ENCODE measurements at places on chromosomes 5 and 9.

DNA sequence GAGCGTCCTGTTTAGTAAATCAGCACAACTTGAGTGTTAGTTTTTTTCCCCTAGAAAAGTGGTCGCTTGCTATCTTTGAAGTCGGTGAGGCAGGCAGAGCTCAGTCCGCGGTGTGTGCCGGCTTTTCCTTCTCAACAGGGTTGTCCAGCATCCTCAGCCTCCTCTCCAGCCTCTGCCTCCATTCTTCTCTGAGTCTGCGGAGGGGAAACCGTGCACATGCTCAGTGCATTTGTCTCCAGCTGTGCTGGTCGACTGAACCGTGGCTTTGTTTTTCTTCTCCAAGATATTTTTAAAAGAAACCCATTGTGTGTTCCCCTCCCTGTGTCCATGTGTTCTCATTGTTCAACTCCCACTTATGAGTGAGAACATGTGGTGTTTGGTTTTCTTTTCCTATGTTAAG, 25.3 kb downstream of the FAM240B start:
- DNase-seq = no peak

DNA sequence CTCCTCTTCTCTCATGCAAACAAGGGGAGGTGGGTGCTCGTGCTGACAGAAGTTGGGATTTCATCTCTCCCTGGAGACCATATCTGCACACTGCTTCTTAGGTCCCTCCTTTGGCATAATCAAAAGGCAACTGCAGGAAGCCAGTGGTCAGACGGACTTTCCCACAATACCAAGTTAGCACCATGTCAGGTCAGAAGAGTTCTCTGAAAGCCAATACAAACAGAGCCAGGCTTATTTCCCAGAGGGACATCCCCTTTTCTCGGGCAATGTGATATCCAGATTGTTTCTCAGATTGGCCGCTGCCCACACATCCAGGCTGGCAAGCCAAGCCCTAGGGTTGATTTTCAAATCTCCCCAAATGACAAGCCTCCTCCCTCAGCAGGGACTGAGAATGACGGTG, 241.1 kb downstream of the NFIB start:
- no peak for DNase-seq

GRCh38 chr5:37015795-37016666, 139.5 kb downstream of the NIPBL start:
- DNase-seq = no peak

GRCh38 chr5:608429-609370, 3.4 kb upstream of the CEP72 start:
- DNase-seq = no peak

GRCh38 chr5:128644863-128645262, 106.8 kb upstream of the FBN2 start:
- no peak for DNase-seq

GRCh38 chr5:11780641-11781345, 123.5 kb downstream of the CTNND2 start:
- DNase-seq = no peak

DNA sequence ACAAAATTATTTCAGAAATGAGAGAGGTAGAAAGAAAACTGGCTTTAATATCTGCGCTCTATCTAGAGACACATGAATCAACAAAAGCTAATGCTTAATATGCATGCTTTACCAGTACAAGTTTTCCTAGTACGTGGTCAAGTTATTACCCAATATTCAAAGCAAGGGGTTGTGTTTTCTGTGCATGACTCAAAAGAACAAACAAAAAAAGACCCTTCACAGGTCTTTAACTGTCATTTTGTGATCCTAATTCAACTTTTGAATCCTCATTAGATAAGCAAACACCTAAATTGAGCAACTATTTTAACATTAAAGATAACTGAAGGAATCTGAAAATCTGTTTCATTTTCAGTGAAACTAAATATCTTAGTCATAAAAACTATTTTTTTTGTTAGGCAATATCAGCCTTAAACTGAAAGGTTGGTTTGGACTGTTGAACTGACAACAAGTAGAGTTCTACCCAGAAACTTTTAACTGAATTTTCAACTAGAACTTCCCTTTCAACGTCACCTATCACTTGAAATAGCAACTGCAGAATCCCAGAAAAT, 12.5 kb downstream of the ST8SIA4 start:
- no peak for DNase-seq

DNA sequence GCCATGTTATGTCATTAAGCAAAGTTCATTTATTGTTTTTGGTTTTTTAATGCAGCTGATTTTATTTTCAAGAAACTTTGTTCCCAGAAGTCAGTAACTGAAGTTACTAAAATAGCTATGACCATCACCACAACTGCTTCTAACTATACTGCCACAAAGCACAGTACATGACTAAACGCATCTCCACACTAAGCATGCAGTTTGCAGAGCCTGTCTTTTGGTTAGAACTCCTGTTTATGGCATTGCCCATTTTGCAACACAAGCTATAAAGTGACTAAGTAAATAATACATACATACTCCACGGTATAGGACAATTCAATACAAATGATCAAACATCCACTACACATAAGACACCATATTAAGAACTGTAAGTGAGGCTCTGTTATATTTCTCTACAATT, 109.7 kb downstream of the MLLT3 start:
- DNase-seq = no peak

DNA sequence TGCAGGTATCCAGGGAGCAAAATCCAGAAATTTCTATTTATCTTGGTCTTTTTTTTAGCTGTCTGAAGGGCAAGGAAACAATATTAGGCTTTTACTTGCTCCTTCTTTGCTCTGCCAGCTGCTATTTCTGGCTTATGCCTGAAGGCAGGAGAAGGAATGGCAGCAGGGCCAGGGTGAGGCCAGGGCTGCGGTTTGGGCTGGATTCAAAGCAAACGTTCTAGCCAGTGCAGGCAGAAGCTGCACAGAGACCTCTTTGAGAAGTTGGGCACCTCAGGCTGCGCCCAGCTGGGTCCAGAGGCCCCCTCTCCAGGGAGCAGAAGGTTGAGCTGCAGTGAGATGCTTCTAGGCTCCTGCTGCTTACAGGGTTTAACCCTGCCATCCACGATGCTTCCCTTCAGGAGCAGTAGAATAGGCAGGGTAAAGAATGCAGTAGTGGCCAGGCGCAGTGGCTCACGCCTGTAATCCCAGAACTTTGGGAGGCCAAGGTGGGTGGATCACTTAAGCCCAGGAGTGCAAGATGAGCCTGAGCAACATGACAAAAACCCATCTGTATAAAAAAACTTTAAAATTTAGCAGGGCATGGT, 201.2 kb downstream of the ADCY2 start:
- DNase-seq = no peak

- DNase-seq = peak; percentile 78
Observed at GRCh38 chr9:35736201-35736633, 3.8 kb downstream of the CREB3 start.

DNA sequence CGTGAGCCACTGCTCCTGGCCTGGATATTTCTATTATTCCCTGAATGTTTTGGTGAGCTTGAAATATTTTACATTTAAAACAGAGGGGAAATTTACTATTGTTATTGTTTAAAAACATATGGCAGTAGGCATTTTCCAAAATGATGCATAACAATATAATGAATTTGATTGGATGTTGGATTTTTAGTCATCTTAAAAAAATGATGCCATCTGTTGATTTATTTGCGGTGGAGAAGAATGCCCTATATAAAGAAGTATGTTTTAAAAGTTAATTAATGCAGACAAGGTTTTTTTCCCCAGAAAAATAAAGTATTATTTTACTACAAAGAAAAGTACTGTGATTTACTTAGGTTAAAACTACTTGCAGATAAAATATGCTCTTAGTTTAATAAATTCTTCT, 33.4 kb upstream of the ARRDC3 start:
- DNase-seq = no peak

DNA sequence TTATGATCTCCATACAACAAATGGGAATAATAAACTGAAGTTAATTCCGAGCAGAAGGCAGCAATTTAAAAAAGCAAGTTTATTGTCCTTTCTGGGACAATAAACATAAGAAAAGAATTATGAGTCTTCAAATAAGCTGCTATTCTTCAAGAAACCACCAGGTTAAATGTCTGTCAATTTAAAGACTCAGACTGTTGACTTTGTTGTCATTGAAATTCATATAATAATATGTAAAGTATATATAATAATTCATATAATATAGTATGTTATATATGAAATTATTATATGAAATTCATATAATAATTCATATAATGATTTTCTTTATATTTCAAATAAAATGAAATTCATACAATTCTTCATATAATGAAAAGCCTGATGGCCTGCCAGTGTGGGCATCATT, 497.5 kb upstream of the RGMB start:
- DNase-seq = no peak

- DNase-seq = no peak
Observed at GRCh38 chr5:135831439-135831838, 3.0 kb upstream of the SLC25A48 start.

- peak; percentile 74 for DNase-seq
Observed at GRCh38 chr5:103428411-103428871, 134.1 kb downstream of the NUDT12 start.

GRCh38 chr9:71766663-71767062, 1.6 kb downstream of the CEMIP2 start:
- DNase-seq = no peak

GRCh38 chr9:133056533-133056932, 5.2 kb upstream of the CEL start:
- DNase-seq = no peak

GRCh38 chr5:40497573-40497972, 182.1 kb upstream of the PTGER4 start:
- DNase-seq = no peak

DNA sequence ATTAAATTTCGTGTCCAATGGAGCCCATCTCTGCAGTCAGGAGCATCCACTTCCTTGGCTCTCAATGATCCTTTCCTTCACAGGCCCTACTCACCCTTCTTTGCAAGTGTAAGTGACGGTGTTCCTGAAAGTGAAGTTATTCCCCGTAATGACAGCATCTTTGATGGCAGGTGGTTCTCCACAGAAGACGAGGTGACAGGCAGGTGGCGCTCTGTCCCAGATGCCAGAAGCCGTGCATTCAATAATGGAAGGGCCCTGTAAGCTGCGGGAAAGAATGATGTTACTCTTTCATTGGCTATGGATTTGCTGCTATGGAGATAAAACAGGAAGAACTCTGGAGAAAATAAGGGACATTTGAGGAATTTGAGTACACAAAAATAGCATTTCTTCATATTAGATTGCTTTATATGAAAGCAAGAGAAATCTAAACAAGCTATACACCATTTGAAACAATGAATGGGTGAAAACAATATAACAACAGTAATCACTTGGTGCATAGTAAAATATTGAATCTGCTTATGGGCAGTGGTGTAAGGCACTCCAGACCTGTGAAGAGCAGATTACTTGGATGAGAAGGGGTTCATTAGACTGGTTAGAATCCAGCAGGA, 89.9 kb upstream of the TXNDC8 start:
- DNase-seq = peak; percentile 63

DNA sequence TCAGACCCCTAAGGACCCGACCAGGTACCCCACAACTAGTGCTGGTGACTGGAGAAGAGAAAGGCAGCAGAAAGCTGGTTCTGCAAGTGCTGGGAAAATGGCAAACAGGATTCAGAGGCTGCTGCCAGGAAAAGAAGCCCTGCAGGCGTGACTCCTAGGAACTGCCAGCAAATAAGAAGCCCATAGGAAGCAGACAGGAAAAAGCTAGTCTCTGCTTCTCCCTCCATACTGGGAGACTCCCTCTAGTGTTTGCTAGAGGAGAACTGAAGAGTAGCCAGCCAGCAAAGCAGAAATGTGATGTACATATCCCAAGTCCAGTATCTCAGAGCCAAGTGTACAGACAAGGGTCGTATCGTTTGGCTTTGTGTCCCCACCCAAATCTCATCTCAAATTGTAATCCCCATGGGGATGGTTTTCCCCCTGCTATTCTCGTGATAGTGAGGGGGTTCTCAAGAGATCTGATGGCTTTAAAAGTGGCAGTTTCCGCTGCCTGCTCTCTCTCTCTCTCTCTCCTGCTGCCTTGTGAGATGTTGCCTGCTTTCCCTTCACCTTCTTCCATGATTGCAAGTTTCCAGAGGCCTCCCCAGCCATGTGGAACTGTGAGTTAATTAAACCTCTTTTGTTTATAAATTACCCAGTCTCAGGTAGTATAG, 38.1 kb upstream of the TUSC1 start:
- DNase-seq = peak; percentile 30
